ENCODE measurements at places on chromosomes 2 and 18. TPM values are rescaled to one million over a fixed set of nuclear protein-coding genes. Genes with fewer than 3 reads are reported as not detected.
A peak's percentile ranks its signal among the peaks of the same experiment; 100 is the strongest.

BOLL gene
- total RNA-seq = not detected

DNA sequence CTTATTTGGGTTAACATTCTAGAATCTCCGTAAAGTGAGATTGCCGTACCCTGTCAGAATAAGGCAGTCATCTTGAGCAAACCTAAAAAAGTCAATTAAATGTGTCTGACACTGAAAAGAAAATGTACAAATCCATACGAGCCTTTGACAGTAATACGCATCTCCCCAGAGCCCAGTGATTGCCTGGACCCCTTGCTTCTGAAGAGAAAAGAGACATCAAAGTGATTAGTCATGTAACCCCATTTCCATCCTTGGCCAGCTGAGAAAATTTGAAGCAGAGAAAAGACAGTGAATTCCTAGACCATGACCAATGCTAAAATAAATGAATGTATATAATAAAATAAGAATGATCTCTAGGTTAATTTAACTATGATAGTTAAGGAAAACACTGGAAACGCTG, 1499.4 kb downstream of the SUCLG1 start:
- DNase-seq = no peak
- no peak overlapping the region for H3K4me3 ChIP-seq
- no peaks in the 10 kb centered on the region for H3K27me3 ChIP-seq

- no peaks in the 10 kb centered on the region for H3K27me3 ChIP-seq
- no peak overlapping the region for H3K4me3 ChIP-seq
These were observed 67.5 kb downstream of the PDK1 start for GRCh38 chr2:172623249-172623965.

- H3K4me1 ChIP-seq = peaks cover 19% of the 10 kb centered on the region
- H3K27ac ChIP-seq = peak overlapping the region; percentile 91
- no peak for DNase-seq
- no peaks in the 10 kb centered on the region for H3K27me3 ChIP-seq
- peak overlapping the region; percentile 97 for H3K4me3 ChIP-seq
- H3K36me3 ChIP-seq = peaks cover 34% of the 10 kb centered on the region
These were observed 571 bp downstream of the EEF1B2 start for GRCh38 chr2:206160125-206160806.

- H3K27ac ChIP-seq = no peak overlapping the region
- H3K36me3 ChIP-seq = no peaks in the 10 kb centered on the region
- H3K4me1 ChIP-seq = no peaks in the 10 kb centered on the region
- H3K27me3 ChIP-seq = no peaks in the 10 kb centered on the region
- peak; percentile 49 for DNase-seq
These were observed 30.9 kb upstream of the RPL31 start for GRCh38 chr2:100971221-100971620.

DNA sequence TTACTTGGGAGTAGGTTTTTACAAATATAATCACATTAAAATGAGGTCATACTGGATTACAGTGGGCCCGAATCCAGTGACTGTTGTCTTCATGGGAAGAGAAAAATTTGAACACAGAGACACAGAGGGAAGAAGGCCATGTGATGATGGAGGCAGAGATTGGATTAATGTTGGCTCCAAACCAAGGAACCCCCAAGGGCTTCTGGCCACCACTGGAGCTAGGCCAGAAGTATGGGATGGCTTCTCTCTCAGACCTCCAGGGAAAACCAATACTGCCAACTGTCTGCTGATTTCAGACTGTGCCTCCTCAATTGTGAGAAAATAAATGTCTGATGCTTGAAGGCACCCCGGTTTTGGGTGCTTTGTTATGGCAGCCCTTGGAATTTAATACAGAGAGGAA, 76.0 kb downstream of the ALPK2 start:
- no peak for DNase-seq
- H3K27ac ChIP-seq = no peak overlapping the region
- no peak overlapping the region for H3K4me3 ChIP-seq
- no peaks in the 10 kb centered on the region for H3K27me3 ChIP-seq
- no peaks in the 10 kb centered on the region for H3K4me1 ChIP-seq

DNA sequence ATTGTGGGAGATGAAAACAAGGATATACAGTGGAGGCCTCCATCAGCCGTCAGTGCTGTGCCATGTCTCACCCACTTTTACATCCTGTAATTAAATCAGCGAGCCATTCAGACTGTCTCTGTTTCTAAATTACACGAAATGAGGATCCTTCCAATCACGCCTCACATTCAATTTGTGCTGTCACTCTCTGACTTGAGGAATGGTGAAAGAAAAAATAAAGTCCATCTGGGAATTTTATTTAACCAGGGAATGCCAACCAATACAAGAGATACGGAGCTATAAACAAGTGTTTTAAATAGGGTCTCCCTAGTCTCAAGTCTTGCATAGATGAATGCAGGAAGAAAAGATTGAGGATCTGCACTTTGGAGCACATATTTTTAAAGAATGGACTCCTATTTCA, 72.8 kb downstream of the CMPK2 start:
- no peaks in the 10 kb centered on the region for H3K36me3 ChIP-seq
- no peak for DNase-seq
- no peaks in the 10 kb centered on the region for H3K4me1 ChIP-seq
- H3K4me3 ChIP-seq = no peak overlapping the region

ACKR3 gene
- total RNA-seq = 9.1 TPM

MOGAT1 gene
- 2.2 TPM for total RNA-seq

- DNase-seq = no peak
- no peak overlapping the region for H3K4me3 ChIP-seq
- H3K36me3 ChIP-seq = no peaks in the 10 kb centered on the region
- H3K4me1 ChIP-seq = no peaks in the 10 kb centered on the region
- H3K27me3 ChIP-seq = no peaks in the 10 kb centered on the region
These were observed 62.4 kb upstream of the MSH6 start for GRCh38 chr2:47720559-47720958.

GRCh38 chr18:57027190-57027708, 119.6 kb upstream of the BOD1L2 start:
- H3K36me3 ChIP-seq = peaks cover 24% of the 10 kb centered on the region
- H3K4me1 ChIP-seq = no peaks in the 10 kb centered on the region
- DNase-seq = no peak

CEP192 gene
- 24.6 TPM for total RNA-seq

DNA sequence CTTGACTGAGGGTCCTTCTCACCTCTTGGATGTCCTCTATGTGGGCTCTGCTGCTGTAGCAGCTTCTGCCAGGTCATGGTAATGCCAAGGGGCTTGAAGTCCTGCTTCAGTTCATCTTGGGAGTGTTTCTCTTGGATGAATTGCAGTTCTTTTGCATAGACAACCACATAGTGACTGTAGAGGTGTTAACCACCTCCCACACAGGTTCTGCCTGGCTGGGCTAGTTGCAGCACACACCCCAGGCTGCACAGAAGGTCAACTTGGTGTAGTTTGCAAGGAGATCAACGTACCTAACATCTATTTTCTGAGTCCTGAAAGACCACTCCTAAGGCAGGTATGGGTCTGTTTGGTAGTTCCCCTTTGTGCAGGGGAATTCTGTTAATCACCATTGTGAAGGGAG, 108.1 kb downstream of the ADCYAP1 start:
- no peak overlapping the region for H3K4me3 ChIP-seq
- H3K27ac ChIP-seq = no peak overlapping the region
- no peaks in the 10 kb centered on the region for H3K27me3 ChIP-seq
- peaks cover 14% of the 10 kb centered on the region for H3K4me1 ChIP-seq

IL36RN gene
- total RNA-seq = not detected

SH3RF3 gene
- 7.4 TPM for total RNA-seq

DNA sequence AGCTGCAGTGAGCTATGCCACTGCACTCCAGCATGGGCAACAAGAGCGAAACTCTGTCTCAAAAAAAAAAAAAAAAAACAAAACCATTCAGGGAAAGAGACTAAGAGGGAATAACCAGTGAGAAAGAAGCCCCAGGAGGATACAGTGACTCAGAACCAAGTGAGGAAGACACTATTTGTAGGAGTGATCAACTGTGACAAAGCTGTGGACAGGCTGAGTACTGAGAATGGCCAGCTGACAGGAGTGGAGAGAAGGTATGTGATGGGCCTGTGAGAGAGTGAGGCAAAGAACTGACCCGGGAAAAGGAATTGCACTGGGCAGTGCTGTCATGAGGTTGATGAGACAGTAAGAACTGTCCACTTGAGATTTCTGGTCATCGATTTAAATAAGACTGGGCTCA, 6.7 kb upstream of the LCT start:
- peaks cover 42% of the 10 kb centered on the region for H3K36me3 ChIP-seq
- no peak overlapping the region for H3K27ac ChIP-seq

DNA sequence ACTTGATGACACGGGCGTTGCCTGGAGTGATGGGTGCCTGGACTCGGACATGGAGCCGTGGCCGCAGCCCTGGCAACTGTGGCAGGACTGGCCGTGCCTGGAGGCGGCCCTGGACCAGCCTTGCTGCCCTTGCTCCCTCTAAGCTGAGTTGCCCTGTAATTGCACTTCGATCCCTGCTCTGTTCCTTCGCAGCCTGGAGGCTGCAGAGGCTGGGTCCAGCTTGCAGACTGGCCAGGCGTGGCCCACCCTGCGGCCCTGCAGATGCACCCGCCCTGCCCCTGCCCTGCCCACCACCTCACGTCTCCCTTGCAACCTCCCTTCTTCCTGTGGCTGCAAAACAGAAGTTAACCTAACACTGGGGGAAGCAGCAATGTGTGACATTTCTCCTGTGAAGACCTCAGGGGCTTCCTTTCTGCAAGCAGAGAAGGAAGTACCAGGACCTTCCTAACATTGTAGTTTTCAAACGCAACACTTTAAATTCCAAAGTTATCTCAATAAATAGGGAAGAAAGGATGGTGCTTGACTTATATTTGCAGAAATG, 174.6 kb upstream of the TPO start:
- H3K4me1 ChIP-seq = peaks cover 1% of the 10 kb centered on the region
- no peak overlapping the region for H3K4me3 ChIP-seq
- DNase-seq = no peak
- H3K27ac ChIP-seq = no peak overlapping the region
- no peaks in the 10 kb centered on the region for H3K36me3 ChIP-seq

GRCh38 chr2:144004742-144005141, 515.2 kb downstream of the ZEB2 start:
- H3K4me1 ChIP-seq = no peaks in the 10 kb centered on the region
- H3K27ac ChIP-seq = no peak overlapping the region
- H3K27me3 ChIP-seq = no peaks in the 10 kb centered on the region
- H3K36me3 ChIP-seq = no peaks in the 10 kb centered on the region
- no peak for DNase-seq
- no peak overlapping the region for H3K4me3 ChIP-seq

RND3 gene
- 32.6 TPM for total RNA-seq

NDUFB3 gene
- 68.2 TPM for total RNA-seq

Data from upper lobe of right lung (tissue), 1 donor.